CD4-positive, alpha-beta T cell (primary cell): ENCODE measurements at places on chromosomes 3 and 15. TPM values are rescaled to one million over a fixed set of nuclear protein-coding genes. Genes with fewer than 3 reads are reported as not detected.

- DNase-seq = no peak
- H3K36me3 ChIP-seq = no peaks in the 10 kb centered on the region
- no peak overlapping the region for H3K4me3 ChIP-seq
- no peaks in the 10 kb centered on the region for H3K27me3 ChIP-seq
- H3K4me1 ChIP-seq = no peaks in the 10 kb centered on the region
Measured at GRCh38 chr15:70348581-70349344, 251.0 kb upstream of the TLE3 start.

DNA sequence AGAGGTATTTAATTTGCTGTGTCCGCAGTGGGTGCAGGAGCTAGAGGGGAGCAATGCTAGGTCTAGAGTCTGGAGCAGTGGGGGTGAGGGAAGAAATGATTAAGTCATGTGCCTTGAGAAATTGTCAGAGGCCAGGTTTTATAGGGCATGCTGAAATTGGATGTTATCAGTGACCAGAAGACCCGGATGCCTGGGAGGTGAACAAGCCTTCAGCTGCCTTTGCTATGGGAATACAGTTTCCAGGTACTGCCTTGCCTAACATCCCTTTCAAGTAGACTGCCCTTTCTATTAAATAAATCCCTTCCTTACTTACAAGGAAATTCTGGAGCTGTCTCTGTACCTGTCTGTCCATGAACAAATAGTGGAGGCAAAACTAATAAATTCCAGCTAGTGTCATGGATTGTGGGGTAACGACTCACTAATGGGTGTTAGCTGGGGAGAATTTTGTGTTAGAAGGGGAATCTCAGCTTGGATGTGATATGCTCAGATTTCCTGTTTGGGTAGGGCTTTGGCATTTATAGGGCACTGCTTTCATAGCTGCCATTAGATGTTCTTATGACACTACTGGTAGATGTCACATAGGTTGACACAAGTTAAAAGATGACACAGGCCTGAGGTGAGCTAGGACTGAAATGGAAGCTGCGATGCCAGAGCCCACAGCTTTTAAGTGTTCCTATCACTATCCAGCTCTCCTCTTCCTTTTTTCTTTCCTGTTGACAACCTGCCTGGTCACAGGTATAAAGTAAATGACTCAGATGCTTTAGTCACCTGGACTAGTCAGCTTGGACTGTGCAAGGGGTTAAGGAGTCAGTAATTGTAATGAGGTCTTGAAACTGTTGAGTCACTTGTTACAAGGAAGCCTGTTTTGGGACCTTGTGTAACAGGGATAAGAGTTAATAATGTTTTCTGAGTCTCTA is 21.3 kb downstream of the CHD2 start:
- H3K4me1 ChIP-seq = peaks cover 66% of the 10 kb centered on the region
- H3K36me3 ChIP-seq = peaks cover 56% of the 10 kb centered on the region
- no peak for DNase-seq
- H3K27ac ChIP-seq = no peak overlapping the region
- H3K4me3 ChIP-seq = no peak overlapping the region
- H3K27me3 ChIP-seq = no peaks in the 10 kb centered on the region

IQGAP1 gene
- total RNA-seq = 76.8 TPM

DNA sequence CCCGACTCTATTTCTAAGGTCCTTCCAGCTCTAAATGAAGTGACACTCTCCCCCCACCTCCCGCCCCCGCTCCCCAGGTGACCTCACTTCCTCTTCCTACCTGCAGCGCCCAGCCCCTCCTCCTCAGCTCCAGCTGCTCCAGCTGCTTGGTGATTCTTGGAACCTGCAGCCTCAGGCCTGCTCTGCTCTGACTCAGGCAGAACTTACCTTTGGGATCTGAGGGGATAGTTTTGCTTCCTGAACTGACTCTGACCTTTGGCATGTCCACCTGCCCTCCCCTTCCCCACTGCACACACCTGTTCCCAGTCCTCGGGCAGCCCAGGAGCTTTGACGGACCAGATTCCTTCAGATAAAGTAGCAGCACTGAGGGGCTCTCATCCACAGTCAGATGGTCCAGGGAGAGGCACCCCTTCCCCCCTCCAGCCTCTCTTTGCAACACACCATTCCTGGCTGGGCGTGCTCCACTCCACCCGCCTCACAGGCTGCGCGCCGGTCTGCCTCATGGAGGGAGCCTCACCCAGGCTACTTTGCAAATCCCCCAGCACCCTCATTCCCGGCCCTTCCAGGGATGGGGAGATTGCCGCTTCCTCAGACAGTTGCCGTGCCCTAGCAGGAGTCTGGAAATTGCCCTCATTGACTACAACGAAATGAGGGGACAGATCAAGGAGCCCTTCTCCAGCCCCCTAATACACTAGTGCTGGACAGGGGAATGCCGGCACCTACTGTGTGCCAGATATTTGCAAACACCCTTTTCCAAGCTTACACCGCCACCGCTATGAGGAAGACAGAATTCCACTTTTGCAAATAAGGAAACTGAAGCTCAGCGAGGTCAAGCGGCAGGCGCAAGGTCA is 692 bp upstream of the C15orf39 start:
- peak; percentile 35 for DNase-seq
- peak overlapping the region; percentile 73 for H3K4me3 ChIP-seq
- no peaks in the 10 kb centered on the region for H3K27me3 ChIP-seq
- peaks cover 3% of the 10 kb centered on the region for H3K36me3 ChIP-seq

DNA sequence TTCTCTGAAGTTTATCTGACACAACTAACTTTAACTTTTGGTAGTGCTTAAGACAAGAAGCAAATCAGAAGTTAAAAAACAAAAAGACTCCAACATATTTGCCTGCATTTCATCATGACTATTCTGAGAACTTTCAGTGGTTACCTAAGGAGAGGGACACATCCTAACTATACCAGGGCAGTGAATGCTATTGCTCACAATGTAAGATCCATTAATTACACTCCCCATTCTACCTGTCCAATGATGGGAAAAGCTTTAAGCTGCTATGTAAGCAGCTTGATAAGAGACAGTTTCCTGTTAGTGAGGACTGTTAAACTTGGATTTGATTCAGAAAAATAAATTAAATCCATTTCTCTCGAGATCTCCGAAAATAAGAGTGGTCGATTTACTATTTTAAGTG is 37.5 kb downstream of the SERPINI1 start:
- H3K4me1 ChIP-seq = no peaks in the 10 kb centered on the region
- no peak overlapping the region for H3K4me3 ChIP-seq
- no peaks in the 10 kb centered on the region for H3K27me3 ChIP-seq
- H3K27ac ChIP-seq = no peak overlapping the region
- no peaks in the 10 kb centered on the region for H3K36me3 ChIP-seq

GOLGA8S gene
- 0.14 TPM for total RNA-seq

SLC28A1 gene
- total RNA-seq = not detected

SAMD7 gene
- total RNA-seq = not detected

DNA sequence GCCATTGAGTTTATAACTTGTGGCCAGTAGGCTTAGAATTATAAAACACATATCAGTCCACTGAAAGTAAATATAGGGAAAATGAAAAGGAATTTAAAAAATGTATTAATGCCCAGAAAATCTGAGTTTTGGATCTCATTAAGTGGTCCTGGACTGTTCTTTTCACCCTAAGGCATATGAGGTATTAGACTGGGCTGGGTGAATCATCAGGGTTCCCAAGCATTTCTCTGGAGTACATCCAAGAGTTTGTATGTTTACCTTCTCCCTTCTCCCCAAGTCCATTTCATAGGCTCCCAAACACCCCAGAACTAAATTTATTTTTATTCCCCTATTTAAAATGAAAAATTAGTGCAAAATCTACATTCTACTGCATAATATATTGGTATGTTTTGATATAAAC is 31.9 kb upstream of the SPTSSB start:
- peaks cover 15% of the 10 kb centered on the region for H3K4me1 ChIP-seq
- H3K27me3 ChIP-seq = no peaks in the 10 kb centered on the region
- DNase-seq = no peak
- H3K4me3 ChIP-seq = no peak overlapping the region

- no peaks in the 10 kb centered on the region for H3K4me1 ChIP-seq
- DNase-seq = no peak
- H3K27ac ChIP-seq = no peak overlapping the region
- H3K27me3 ChIP-seq = no peaks in the 10 kb centered on the region
Measured at GRCh38 chr3:172658344-172659245, 52.3 kb downstream of the NCEH1 start.

DNA sequence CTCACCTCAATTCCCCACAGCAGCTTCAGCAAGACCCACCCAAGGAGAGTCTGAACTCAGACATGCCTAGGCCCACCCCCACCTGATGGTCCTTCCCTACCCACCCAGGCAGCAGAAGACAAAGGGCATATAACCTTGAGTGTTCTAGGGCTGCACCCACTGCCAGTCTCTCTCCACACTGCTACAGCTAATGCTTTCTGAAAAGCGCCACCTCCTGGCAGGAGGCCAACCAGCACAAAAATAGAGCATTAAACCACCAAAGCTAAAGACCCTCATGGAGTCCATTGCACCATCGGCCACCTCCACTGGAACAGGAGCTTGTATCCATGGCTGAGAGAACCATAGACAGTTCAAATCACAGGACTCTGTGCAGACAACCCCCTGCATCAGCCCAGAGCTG is 11.3 kb upstream of the RPL39L start:
- no peaks in the 10 kb centered on the region for H3K4me1 ChIP-seq
- peak; percentile 51 for DNase-seq
- H3K4me3 ChIP-seq = no peak overlapping the region
- no peaks in the 10 kb centered on the region for H3K36me3 ChIP-seq
- peaks cover 2% of the 10 kb centered on the region for H3K27me3 ChIP-seq
- no peak overlapping the region for H3K27ac ChIP-seq

STRIT1 gene
- total RNA-seq = not detected

DNA sequence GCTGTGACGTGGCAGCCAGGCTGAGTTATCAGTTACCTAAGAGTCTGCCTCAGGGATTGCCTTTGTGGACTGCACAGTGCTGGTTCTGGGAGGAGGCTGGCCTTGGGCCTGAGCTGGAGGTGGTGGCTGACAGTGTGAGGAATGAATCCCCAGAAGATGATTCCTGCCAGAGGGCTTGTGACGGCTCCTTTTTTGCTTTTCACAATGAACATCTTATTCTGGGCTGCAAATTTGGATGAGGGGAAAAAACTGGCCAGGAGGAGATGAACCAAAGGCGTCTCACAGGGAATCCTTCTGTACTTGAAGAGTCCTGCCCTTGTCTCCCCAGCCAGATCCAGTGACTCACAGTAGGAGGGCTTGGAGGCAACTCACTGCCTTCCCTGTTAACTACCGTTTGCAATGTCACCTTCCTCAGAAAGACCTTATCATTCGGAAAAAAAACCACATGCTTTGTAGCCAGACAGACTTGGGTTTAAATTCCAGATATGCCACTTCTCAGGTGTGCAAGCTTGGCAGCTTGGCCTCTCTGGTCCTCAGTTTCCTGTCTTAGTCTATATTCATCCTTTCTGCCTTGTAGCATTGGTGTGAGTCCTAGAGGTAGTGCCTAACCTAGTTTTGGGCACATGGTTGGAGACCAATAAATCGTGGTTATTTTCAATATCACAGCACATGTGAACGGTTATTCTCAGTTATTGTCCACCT is 19.1 kb downstream of the ST6GAL1 start:
- H3K27ac ChIP-seq = no peak overlapping the region
- no peak overlapping the region for H3K4me3 ChIP-seq
- peaks cover 26% of the 10 kb centered on the region for H3K36me3 ChIP-seq
- H3K27me3 ChIP-seq = no peaks in the 10 kb centered on the region
- DNase-seq = no peak
- H3K4me1 ChIP-seq = peaks cover 58% of the 10 kb centered on the region

- H3K4me1 ChIP-seq = no peaks in the 10 kb centered on the region
- H3K27me3 ChIP-seq = no peaks in the 10 kb centered on the region
- H3K4me3 ChIP-seq = no peak overlapping the region
Measured at GRCh38 chr3:126887686-126888085, 95.2 kb upstream of the PLXNA1 start.

DNA sequence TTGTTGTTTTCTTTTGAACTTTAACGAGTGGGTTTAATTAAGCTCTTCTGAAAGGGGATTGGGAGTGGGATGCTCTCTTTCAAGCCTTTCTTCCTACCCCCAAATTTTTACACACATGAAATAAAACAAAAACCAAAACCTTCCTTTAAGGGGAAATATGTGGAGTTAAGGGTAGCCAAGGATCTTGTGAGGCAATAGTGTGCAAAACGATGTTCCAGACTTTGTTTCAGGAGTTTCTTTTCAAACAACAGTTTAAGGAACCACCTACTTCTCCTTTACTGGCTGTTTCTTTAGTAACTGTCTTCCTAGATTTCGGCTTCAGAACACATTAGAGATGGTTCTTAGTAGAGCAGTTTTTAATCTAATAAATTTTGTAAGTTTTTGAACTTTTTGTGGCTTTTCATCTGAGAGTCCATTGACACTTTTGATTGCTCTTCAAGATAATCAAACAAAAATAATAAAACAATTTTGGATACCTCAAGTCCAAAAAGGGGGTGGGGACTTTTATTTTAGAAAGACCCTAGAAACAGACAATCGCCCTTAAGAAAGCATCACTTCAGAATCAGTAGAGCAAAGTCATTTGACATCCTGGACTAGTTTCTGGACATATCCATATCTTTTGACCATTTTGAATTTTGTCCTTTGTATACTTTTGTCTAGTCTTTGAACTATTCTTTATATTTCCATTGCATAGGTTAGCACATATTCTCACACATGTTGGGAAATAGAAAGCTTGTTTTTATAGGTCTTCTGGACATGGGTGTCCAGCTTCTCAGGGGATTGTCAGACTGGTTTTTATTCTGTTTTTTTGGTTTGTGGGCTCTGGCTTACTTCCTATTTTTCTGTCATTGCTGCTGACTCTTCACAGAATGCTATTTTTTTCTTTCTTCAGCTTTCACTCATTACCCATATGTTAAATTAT is 6.0 kb downstream of the DIPK2A start:
- peaks cover 5% of the 10 kb centered on the region for H3K4me1 ChIP-seq
- DNase-seq = peak; percentile 12
- H3K36me3 ChIP-seq = no peaks in the 10 kb centered on the region
- H3K4me3 ChIP-seq = no peak overlapping the region

DNA sequence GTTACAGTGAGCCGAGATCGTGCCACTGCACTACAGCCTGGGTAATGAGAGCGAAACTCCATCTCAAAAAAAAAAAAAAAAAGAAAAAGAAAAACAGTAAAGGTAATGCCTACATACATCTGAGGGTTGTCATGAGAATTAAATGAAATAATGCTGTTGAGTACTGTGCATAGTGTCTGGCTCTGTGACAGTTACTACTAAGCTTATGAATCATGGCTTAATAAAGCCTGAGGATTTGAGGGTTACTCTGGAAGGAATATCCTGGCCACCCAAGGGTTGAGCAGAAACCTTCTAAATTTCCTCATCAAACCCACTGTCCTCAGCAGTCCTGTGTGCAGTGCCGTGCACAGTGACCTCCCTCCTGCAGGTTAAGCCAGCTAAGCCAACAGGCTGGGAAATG is 26.8 kb upstream of the ELP6 start:
- H3K27me3 ChIP-seq = no peaks in the 10 kb centered on the region
- no peak overlapping the region for H3K4me3 ChIP-seq
- no peaks in the 10 kb centered on the region for H3K36me3 ChIP-seq
- no peak for DNase-seq
- no peak overlapping the region for H3K27ac ChIP-seq

DNA sequence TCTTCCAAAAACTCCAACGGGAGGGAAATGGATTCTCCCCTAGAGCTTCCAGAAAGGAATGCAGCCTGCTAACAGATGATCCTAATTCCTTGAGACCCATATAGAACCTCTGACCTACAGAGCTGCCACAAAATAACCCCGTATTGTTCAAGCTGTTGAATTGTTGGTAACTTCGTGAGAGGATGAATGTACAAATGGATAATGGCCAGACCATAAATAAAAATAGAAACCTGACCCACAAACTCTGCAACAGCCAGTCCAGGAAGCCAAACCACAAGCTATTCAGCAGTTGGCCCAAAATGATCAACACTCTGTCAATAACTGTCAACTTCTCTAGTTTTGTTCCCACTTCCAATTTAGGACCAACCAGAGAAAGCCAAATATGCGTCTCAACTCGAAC is 414.0 kb upstream of the ZNF717 start:
- no peaks in the 10 kb centered on the region for H3K27me3 ChIP-seq
- no peaks in the 10 kb centered on the region for H3K36me3 ChIP-seq
- no peak for DNase-seq
- no peak overlapping the region for H3K27ac ChIP-seq

RNF13 gene
- 39.1 TPM for total RNA-seq

SLC6A1 gene
- not detected for total RNA-seq

LRRC34 gene
- total RNA-seq = 0.52 TPM
